ENCODE measurements at places on chromosomes 11 and 22.

DNA sequence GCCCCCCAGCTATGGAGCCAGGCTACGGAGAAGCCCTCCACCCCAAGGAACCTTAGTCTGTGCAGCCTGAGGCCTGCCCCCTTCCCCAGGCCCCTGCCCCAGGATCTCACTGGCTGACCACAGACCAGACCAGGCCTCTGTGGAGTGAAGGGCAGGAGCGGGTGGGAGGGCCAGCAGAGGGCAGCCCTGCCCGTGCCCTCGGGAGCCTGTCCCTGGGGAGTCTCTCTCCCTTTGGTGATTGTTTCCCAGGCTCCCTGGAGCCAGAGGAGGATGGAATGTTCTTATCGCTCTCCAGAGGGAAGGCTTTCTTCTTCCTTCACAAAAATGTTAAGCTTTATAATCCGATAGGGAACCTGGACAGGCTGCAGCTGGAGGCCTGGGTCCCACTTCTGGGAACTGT, 455.3 kb downstream of the SOX6 start:
- DNase-seq = no peak

DNA sequence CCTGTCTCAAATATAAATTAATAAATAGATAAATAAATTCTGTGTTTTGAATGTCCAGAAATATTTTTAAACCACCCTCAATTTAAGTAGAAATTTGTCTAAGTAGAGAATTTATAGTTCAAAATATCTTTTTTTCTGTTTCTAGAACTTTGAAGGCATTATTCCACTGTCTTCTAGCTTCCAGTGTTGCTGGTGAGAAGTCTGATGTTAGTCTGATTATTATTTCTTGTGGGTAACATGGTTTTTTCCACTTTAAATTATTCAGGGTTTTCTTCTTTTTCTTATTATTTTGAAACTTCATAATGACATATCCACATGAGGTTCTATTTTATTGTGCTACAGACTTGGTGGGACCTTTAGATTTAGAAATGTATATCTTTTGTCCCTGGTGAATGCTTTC, 46.4 kb upstream of the HEPHL1 start:
- no peak for DNase-seq

DNA sequence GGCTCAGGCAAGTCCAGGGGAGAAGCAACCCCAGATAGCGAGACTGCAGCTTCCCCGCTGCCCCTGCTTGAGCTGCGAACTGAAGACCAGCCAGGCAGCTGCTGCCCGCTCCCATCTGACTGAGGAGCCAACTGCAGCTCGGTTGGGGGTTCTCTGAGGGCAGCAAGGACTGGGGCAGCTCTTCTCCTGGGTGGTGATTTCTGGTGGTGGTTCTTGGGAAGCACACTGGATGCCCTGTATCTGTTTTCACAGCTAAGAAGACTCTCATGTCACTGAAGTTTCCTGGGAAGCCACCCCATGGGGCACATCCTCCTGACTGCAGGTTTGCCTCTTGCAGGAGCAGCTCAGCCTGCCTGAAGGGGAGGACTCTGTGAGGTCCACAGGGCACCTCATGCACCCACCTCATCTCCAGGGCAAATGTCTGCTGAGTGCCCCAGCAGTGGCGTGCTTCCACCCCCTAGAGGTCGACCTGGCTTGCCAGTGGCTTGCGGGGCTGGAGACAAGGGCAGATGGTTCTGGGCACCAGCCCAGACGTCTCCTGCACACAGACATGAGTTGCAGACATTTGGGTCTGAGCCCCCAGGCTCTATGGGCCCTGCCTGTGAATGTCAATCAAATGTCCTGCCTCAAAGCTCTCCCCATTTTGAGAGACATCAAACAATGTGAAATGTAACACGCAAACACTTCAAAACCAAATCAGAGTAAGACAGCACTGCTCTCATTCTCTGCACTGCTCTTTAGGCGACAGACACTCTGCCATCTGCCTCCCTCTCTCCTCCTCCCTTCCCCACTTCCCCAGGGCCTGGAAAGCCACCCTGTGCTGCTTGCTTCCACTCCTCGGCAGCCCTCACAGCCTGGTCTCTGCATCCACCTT, 800.9 kb downstream of the BRD1 start:
- peak; percentile 40 for DNase-seq

DNA sequence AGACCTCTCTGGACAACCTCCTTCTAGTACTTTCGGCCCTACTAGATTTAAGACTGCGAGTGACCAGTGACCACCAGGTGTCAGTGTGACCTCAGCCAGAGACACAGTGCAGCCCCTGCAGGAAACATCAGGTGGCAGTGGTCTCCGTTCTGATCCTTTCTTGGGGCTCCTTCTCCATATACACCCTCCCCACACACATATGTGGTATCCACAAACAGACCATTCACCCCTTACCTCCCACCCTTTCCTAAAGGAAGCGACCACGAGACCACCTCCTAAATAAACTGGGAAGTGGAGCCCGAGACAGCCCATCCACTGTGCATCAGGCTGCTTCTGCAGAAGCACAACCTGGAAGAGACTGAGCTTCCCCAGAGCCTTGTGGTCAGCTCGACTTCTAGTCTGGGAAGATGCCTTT, 38.5 kb upstream of the CYP2D6 start:
- peak; percentile 83 for DNase-seq

Measured in midbrain (tissue), 1 donor.